ENCODE measurements at places on chromosomes 12 and 14.

DNA sequence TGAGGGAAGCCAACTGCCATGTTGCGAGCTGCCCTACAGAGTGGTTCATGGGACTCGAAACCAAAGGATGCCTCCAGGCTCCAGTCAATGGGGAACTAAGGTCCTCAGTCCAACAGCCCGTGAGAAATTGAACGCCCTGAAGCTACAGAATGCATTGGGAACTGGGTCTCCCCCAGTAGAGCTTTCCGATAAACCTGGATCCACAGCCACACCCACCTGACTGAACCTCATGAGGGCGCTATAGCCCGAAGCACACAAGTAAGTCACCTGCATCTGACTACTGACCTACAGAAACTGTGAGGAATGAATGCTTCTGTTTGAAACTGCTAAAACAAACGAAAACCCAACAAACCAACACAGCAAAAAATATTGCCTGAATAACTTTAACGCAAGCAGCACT lies 1297.7 kb downstream of the AACS start:
- DNase-seq, result no peak

DNA sequence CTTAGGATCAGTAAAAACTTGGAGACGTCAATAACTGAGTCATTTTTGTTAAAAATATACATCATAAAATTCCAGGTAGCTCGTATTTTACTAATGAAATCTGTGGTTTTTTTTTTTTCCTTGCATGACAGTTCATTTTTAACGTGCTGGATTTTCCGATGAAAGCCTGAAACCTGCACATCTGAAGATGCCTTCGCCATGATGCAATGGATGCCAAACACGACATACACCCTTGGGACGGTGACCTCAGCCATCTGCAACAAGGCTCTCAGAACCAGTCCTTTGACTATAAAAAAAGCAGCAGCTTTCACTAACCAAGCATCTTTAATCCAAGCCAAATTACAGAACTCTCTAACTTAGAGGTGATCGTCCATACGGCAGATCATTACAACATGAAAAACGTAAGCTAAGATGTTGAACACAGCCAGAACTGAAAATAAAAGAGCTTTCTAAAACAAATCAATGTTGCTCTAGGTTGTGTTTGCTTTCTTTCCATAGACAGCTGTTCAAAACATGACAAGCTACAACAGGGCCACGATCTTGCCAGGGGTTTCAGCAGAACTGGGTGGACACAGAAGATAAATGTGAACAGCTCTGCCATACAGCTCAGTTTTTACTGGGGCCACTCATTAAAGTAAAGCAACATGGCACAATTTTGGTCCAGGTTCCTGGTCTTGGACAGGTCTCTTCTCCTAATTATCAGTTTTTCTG lies 7.8 kb downstream of the NIN start:
- DNase-seq, result no peak

GRCh38 chr12:107396991-107397390 lies 288.6 kb upstream of the PWP1 start:
- DNase-seq, result no peak

DNA sequence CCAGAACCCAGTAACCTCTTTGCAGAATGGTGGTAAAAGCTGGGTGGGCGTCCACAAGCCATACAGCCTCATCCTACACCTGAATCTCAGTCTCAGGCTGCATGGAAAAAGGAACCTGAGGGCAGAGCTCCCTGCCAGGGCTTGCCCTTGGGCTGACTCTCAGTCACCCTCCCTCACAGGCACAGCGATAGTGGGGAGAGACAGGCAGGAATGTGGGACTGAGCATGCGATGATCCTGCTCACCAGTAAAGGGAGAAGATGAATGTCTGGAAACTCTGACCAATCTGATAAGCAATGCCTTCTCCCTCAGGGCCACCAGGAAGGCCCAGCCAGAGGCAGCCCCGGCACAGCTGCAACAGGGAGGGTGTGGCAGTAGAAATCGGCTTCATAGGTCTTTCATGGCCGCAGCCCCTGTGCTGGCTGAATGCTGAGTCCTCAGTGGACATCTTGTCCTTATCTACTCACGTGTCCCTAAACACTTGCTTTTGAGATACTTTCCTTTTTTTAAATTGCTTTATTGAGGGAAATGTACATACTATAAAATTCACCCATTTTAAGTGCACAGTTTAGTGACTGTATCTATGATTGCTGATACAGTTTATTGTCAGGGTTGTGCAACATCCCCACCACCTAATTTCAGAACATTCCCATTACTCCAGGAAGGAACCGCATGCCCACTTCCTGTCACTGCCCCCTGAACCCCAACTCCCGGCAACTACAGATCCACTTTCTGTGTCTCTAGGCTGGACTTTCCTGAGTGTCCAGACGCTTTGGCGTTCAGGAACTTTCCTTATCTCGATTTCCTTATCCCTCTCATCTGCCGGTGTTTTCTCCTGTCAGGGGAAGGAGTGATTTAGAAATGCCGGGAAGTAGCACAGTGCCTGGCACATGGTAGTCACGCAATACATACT lies 258.1 kb downstream of the PCNX1 start:
- no peak for DNase-seq

DNA sequence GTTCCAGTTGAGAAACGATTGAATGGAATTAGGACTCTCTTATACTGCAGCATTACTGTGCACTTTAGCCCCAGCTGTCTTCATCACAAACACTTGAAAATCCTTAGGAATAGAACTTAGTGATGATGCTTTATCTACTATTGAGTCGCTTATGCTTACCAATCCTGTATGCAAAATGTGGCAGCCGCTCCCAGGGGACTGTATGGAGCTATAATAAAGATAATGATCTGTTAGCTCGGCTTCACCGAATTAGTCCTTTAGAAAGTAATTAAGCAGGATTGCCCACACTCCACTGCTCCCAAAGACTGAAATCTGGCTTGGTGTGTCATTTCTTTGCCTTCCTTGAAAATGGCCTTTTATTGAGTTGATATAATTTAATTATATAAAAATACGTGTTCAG lies 10.6 kb downstream of the EML1 start:
- no peak for DNase-seq

GRCh38 chr14:97748616-97749015 lies 951.4 kb downstream of the VRK1 start:
- DNase-seq, result no peak
